H1 (cell line): ENCODE measurements at places on chromosomes 6 and 20. TPM values are rescaled to one million over a fixed set of nuclear protein-coding genes. Genes with fewer than 3 reads are reported as not detected.

The TPBG gene
- total RNA-seq, result 28.4 and 29.5 TPM in 2 replicates

DNA sequence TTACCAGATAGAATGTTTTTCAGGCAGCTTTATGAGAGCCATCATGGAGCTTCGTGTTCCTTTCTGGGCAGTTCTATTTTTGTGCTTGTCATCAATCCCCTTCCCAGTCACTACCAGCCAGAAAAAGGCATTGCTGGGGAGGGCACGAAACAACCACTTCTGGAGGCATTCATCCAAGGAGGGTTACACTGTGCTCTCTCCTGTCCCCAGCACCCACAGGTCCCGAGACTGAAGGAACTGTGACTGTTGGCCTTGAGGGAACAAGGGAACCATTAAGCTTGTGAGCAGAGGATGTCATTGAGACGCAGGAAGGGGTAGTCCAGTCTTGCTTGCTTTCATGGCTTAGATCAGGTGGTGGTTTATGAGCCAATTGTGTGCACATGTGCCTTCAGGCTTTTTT is 20.1 kb upstream of the ENPP5 start:
- no peak overlapping the region for H3K4me3 ChIP-seq
- H3K27ac ChIP-seq, result no peak overlapping the region
- no peaks in the 10 kb centered on the region for H3K4me1 ChIP-seq
- H3K36me3 ChIP-seq, result no peaks in the 10 kb centered on the region
- no peak for DNase-seq
- H3K27me3 ChIP-seq, result no peaks in the 10 kb centered on the region

The EEF1A2 gene
- 25.8 and 27.9 TPM in 2 replicates for total RNA-seq

- H3K27ac ChIP-seq, result no peak overlapping the region
- DNase-seq, result no peak
- peaks cover 3% of the 10 kb centered on the region for H3K4me1 ChIP-seq
- peak overlapping the region; percentile 75 for H3K4me3 ChIP-seq
Observed at GRCh38 chr20:20711413-20711812, 1.0 kb downstream of the RALGAPA2 start.

DNA sequence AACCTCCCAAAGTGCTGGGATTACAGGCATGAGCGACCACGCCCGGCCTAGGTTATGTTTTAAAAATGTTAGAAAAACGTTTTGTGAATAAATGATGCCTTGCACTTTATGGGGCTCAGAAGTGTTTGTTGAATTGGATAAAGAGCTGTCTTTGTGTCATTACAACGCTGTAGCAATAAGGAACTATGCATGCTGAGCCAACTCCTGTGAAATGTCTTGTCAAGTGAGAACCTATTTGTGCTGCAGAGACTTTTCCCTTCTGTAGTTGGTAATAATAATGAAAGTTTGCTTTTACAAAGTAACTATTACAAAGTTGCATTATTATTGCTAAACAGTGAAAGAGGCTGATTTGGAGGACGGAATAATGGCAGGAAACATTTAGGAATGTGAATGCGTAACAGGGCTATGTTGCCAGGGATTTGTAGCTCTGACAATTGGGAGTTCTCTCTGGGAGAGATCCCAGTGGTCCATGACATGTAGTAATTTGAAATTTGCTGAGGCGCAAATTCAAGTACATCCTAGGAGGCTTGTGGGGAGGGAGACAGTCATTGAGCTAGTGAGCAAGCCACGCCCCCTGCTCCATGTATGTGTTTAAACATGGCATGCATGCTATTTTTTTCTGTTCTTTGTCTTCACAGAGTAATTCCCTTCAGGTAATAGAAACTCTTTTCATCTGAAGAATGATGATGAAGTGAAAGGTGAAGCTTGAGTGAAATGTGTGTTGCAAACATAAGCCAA is 16.8 kb upstream of the BICRAL start:
- no peak overlapping the region for H3K27ac ChIP-seq
- no peaks in the 10 kb centered on the region; the same call in 1 of the 2 replicates for H3K27me3 ChIP-seq
- H3K4me3 ChIP-seq, result no peak overlapping the region
- DNase-seq, result no peak
- H3K36me3 ChIP-seq, result no peaks in the 10 kb centered on the region; the same call in 1 of the 2 replicates
